GOT3 (cell line): ENCODE measurements at places on chromosomes 2 and 18.

GRCh38 chr18:2641638-2642037 is 13.9 kb upstream of the SMCHD1 start:
- no peak for DNase-seq

DNA sequence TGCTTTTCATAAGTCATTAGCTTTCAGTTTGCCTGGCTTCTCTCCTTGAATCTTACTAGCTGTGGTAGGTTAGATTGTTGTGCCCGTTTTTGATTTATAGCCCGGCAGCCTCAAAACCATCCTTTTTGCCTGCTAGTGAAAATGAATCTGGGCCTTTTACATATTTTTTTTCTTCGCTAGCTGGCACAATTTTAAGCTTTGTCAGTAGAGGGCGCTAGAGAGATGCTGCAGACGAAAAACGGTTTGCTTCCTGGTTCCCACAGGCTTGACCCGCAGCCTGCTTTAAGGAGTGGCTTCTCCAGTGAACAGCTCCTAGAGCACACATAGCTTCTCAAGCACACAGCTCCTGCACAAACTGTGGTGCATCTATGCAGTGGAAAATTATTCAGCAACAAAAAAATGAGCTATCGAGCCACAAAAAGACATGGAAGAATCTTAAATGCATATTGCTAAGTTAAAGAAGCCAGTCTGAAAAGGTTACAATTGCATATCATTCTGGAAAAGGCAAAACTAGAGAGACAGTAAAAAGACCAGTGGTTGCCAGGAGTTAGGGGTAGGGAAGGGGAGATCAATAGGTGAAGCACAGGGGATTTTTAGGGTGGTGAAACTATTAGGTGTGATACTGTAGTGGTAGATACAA is 47.9 kb downstream of the E2F6 start:
- no peak for DNase-seq

DNA sequence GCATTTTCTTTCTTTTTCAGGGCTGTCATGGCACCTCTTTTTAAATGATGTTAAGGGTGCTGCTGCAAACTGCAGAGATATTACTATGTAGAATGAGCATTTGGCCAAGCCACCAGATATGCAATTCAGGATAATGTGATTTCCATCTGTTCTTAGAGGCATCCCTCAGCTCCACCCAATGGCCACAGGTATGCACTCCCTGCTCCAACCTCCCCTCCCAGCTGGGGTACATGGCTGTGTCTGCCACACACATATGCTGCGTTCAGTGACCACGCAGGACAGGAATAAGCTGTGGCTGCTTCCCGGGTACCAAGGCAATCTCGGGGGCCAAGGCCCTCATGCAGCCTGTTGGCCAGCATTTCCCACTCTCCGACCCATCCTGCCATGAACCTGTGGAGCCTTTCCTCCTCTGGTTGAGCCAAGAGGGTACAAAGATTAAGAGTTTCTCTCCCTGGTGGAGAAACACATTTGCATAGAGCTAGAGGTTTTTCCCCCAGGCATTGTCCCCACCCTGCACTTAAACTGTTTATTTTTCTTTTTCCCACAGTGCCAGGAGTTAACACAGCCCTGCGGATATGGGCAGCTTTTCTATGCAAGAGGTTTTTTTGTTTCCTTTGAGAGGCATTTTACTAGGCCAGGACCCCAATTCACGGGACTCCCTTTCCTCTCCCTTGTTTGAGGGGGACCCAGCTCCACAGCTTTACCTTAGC is 147.0 kb downstream of the GCA start:
- DNase-seq = no peak

DNA sequence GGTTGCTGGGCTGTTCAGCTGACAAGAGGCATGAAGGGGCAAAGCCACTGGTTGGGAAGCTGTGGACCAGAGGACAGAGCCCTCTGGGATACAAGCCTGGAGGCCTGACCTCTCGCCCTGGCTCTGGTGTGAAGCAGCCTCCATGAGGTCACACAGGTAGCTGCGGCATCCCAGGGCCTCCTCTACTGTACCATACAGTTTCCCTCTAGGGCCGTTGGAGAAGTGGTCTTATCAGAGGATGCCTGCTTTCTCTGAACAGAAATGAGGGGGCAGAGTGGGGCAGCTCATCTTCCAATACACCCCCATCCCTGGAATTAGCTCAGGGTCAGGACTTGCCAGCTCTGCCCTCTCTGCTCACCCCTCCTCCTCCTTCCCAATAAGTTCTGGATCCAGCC is 135.1 kb upstream of the SMAD2 start:
- DNase-seq = no peak

DNA sequence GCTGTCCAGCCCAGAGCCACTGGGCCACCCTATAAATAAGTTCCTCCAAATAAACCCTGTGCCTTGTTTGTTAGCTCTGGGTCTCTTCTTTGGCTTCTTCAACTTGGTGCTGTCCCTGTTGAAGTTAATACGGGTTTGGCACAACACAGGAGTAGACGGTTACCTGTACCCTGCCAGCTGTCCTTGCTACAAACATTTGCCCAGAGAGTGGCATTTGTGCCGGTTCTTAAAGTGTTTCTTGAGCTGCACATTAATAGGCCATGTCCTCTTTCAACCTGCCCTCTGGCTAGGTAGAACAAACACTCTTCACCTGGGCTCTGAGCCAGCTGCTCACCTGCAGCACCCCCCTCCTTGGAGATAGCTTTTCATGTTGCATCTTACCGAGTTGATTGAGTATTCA is 139.2 kb downstream of the NEDD4L start:
- no peak for DNase-seq

DNA sequence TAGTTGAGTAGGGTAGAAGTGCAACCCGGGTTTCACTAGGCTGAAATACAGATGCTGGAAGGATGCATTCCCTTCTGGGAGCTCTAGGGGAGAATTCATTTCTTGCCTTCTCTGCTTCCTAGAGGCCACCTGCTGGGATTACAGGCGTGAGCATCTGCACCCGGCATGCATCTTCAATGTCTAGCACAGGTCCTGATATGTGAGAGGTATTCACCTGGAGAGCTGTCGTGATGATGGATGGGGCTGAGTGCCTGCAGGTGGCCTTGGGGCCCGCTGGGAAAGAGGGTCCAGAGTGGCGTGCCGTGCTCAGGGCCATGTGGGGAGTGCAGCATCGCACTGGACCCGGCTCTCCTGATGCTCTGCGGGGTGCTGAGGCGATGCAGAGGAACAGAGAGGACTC is 6.6 kb upstream of the NTSR2 start:
- no peak for DNase-seq

DNA sequence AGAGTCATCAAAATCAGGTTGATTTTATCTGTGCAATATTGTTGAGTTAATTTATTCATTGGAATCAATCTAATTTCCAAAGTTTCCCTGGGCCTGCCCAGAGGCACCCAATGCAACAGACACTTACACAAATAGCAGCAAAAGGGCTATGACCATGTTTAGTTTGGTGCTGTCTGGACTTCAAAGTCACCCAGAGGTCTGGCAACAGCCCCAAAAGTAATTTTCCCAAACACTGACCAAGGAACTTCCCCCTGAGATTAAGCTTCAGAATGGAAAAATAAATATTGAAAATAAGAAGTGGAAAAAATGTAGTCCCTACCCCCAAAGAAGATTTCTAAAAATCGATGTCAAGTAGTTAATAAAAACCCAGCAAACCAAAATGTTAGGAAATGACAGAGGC is 70.9 kb upstream of the RNF152 start:
- no peak for DNase-seq

DNA sequence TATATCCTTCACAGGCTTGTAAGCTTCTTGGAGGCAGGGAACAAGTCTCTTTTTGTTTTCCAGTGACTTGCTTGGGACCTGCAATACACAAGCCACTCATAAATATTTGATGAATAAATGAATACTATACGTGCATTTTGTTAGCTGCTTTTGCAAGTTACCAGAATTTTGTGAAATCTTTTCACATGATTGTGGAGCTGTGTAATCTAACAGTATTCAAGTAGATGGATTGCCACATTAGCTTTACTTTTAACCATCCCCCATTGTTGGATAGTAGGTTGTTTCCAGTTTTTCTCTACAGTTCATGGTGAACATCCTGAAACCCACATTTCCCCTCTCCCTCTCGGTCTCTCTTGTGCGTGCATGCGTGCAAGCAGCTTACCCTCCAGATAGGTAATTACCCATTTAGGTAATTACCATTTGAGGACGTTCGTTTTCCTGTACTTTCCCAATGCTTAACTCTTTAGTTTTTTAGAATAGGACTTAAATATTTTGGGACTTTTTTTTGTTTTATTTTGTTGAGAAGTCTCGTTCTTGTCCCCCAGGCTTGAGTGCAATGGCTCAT is 12.5 kb downstream of the ZNF407 start:
- no peak for DNase-seq

- no peak for DNase-seq
Observed at GRCh38 chr2:134287323-134287722, 33.5 kb downstream of the MGAT5 start.

- DNase-seq = no peak
Observed at GRCh38 chr18:57576316-57576715, 10.2 kb downstream of the FECH start.

DNA sequence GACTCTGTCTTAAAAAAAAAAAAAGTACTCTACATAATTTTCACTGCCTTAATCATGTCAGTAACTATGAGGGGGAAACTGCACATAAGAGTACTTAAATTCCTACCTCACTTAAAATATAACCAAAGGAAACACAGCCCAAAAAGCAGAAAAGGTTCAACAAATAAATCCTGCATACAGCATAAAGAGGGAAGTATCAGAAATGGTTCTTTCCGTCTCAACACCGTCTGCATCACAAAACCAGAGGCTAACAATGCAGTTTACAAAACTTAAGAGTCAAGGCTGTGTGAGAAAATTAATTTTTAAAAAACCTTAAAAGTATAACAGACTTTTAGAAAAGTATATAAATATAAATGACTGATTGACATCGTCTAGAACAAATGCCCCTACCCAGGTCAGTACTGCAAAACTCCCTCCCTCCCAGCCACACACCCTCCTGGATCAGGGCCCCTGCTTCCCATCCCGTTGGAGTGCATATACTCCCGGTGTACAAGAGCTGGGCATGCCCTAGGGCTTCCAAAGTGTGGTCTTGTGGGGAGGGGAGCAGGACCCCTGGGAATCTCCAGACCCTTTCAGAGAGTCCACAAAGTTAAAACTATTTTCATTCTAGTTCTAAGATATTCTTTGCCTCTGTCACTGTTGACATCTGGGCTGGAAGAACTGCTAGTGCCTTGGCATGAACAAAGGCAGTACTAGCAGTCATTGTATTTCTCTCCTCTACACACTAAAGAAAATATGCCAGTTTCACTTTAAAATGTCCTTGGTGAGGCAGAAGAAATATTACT is 67.0 kb upstream of the SERTAD2 start:
- no peak for DNase-seq

DNA sequence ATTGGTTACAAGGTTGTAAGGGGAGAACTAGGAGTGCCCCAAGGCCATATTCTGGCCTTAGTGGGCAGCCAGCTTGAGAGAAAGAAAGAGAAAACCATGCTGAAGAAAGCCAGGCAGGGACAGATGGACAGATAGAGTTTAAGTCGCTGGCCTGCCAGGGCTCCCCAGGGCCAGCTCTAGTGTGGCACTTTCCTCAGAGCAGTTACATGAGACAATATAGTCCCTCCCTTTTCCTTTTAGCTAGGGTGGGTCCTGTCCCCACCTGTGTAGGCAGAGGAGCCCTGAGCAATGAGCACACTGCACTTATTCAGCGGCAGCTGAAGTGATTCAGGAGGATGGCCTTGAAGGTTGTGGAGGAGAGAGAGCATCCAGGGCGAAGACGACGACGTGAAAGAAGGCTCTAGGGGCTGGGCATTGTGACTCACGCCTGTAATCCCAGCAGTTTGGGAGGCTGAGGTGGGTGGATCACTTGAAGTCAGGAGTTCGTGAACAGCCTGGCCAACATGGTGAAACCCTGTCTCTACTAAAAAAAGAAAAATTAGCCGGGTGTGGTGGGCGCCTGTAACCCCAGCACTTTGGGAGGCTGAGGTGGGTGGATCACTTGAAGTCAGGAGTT is 152.0 kb upstream of the SLC1A4 start:
- no peak for DNase-seq

DNA sequence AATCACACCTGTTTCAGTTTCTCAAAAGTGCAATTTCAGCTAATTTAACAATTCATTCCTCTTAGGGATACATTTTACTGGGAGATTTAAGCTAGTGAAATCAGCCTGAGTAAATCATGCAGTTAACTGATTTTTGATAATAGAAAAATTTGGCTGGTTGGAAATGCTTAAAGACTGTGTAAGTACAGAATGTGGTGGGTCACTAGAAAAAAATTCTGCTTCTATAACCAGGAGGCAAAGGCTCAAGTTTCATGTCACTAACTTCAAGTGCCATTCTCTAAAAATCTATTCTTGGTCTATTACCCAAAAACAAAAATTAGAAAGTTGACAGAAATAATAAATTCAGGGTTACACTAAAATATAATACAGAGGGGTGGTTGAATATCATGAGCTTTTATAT is 271.3 kb downstream of the CCDC178 start:
- no peak for DNase-seq

DNA sequence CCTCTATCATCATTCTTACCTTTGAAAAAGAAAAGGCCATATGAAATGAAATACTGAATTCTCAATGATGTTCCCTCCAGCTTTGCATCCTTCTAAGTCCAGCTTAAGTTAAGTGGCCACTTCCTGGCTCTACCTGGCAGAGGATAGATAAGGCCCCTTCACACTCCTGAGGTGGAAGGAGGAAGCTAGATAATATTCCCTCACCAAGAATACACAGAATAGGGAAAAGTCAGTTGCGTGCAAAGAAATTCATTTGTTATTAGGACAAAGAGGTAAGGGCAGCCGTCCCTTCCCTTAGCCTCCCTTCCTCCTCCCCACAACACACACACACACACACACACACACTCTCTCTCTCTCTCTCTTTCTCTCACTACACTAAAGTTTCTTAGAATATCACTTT is 37.5 kb downstream of the OLA1 start:
- no peak for DNase-seq

DNA sequence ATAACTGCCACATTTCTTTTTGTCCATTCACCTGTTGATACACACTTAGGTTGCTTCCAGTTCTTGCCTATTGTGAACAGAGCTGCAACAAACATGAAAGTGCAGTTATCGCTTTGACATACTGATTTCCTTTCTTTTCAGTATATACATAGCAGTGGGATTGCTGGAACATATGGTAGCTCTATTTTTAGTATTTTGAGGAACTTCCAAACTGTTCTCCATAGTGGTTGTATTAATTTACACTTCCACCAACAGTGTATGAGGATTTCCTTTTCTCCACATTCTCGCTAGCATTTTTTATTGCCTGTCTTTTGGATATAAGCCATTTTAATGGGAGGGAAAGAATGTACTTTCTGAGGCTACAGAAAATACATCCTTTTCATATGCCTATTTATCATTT is 167.4 kb downstream of the GULP1 start:
- DNase-seq = no peak

DNA sequence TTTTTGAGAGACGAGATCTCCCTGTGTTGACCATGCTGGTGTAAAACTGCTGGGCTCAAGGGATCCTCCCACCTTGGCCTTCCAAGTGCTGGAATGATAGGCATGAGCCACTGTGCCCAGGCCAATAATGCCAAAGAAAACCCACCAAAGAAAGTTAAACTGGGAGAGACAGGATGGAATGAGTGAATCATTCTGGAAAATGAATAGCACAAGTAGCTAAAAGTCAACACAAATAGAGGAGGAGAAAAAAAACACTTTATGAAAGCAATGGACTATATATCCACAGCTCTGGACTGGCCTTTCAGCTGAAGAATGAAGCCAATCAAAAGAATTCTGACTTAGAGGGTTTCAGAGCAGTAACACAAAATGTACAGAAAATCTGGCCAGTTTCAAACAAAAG is 23.9 kb downstream of the IAH1 start:
- no peak for DNase-seq
